ENCODE measurements at places on chromosomes 7 and 10.

DNA sequence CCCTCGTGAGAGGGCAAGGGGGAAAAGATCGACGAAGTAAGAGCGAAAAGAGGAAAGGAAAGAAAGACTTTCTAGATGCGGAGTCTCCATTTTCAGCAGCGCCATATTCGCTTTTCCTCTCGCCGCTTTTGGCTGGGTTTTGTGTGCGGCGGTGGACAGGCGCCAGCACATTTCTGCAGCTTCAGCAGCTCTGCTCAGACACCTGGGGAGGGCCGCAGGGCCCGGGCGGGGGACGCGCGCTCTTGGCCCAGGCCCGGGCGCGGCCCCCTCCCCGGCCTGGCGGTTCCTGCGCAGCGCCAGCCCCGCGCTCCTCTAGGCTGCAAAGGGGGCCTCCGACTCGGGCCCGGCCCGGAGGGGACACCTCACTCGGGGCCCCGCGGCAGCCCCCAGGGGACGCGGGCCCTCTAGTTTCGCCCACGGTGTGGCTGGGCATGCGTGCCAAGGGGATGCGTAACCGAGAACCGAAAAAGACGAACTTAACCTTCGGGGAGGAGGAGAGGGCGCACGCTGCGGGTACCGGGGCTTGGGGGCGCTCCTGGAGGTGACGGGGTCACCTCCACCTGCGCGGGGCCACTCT is 34.5 kb upstream of the EBLN1 start:
- peak; percentile 32 for DNase-seq

GRCh38 chr10:124116771-124117510 is 23.5 kb upstream of the CHST15 start:
- DNase-seq, result peak; percentile 29

DNA sequence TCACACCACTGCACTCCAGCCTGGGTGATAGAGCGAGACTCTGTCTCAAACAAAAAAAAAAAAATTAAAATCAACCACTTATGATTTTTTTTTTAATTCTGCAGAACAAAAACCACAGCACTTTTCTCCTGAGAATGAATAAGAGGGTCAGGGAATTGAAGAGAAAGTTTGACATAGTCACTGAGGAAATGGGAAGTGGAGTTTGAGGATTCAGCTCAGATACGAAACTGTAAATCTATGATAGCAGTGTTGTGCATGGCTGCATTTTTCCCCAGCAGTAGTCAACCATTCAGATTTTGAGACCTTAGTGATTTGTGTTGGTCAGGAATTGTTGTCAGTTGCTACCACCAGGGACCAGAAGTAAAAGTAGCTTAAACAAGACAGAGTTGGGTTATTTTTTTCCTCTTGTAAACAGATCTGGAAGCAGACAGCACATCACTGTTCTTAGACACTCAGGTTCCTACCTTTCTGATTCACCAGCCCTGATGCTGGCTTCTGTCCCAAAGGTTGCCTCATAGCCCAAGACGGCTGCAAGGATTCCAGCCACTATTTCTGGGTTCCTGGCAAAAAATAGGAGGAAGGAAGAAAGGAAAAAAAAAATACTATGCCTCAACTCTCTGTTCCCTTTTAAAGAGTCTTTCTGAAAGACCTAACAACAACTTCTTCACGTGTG is 20.1 kb downstream of the PILRA start:
- no peak for DNase-seq

DNA sequence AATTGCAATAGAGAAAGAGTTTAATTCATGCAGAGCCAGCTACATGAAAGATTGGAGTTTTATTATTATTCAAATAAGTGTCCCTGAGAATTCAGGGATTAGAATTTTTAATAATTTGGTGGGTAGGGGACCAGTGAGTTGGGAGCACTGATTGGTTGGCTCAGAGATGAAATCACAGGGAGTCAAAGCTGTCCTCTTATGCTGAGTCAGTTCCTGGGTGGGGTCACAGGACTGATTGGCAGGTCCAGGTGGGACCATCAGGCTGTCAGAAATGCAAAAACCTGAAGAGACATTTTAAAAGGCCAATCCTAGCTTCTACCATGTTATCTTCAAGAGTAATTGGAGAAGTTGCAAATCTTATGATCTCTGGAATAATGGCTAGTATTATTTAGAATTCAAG is 56.0 kb upstream of the KAT6B start:
- no peak for DNase-seq

DNA sequence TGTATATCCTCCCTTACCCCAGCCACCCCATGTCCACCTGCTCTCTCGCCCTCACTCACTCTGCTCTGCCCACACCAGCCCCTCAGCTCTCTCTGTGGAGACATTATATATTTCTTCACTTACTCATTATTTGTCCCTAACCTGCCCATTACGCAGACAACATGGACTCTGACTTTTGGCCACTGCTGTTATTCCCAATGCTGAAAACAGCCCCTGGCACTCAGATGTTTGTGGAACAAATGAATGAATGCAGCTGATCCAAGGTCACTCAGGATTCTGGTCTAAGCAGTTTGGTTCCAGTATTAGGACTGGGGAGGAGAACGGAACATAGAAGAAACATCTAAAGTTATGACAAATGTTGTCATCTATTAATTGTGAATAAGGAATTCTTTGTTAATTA is 26.7 kb downstream of the GNA12 start:
- DNase-seq, result no peak

DNA sequence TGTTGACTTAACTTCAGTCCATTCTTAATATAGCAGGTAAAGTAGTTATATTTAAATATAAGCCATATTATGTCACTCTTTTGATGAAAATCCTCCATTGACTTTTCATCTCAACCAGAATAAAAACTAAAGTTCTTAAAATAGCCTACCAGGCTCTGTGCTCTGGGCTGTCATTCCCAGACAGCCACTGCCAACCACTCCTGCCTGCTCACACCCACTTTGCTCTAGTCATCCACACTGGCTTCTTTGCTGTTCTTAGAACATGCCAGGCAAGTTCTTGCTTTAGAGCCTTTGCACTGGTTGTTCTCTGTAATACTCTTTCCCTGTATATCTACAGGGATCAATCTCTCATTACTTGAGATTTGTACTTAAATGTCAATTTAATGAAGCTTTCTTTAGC is 80.6 kb downstream of the ZEB1 start:
- DNase-seq, result no peak

DNA sequence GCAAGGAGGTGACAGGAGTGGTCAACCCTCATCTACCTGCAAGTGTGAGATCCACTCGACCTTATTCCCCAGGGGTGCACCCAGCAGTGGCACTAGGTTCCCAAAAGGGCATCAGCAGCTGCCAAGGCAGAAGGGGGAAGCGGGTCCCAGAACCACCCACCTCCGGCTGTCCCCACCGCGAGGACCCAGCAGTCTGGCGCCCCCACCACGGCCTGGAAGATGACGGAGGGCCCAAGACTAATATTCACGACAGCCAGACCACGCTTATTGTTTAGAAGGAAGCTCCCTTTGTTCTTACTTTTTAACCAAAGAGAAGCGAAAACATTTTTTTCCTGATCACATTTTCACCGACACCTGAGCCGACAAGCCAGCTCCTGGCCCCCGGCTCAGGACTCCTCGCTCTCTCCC is 3.6 kb upstream of the EVX1 start:
- no peak for DNase-seq

DNA sequence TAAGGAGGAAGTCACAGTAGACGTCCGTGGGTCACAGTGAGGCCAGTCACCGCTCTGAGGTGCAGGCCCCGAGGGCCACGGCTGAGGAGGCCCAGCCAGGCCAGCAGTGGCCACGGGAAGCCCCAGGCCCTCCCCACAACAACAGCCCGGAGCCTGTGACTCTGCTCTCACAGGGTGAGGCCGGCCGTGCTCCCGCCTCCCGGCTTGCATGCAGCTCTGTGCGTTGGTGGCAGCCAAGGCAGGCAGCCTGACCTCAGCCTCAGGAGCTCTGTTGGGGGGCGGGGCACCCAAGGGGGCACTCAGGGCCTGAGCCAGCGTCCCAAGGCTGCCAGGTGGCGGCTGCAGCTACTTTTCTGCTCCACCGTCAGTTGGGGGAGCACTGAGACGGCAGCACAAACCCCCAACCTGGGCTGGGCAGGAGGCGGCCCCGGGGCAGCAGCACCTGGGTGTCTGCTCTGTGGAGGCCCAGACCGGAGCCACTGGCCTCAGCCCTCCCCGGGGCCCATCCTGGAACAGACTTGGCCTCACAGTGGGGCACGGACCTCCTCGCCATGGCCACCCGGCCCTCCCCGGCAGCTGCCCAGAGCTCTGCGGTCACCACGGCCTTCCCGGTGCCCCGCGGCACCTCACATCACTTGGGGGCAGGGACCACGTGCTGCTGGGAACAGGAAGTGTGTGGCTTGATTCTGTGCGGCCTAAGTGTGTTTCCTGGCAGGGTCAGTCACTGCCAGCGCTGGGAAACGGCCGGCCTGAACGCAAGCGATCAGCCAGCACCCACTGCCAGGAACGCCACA is 13.3 kb downstream of the CYP2W1 start:
- no peak for DNase-seq

GRCh38 chr10:89001729-89002072 is 11.1 kb downstream of the FAS start:
- no peak for DNase-seq

- DNase-seq, result peak; percentile 83
Measured at GRCh38 chr10:73168465-73168803, 515 bp downstream of the FAM149B1 start.

DNA sequence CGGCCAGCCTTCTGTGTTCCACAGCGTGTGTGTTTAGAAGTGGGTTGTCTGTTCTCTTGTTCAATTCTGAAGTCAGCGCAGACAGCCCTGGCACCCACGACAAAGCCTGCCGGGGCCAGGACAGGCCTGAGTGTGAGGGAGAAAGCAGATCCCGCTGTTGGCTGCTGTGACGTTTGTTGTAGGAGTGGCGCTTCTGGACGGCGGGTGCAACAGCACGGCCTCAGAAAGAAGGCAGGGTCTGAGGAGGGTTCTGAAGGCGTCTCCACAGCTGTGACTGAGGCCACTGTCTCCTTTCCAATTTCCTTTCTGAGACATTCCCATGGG is 76.2 kb downstream of the VIPR2 start:
- no peak for DNase-seq

DNA sequence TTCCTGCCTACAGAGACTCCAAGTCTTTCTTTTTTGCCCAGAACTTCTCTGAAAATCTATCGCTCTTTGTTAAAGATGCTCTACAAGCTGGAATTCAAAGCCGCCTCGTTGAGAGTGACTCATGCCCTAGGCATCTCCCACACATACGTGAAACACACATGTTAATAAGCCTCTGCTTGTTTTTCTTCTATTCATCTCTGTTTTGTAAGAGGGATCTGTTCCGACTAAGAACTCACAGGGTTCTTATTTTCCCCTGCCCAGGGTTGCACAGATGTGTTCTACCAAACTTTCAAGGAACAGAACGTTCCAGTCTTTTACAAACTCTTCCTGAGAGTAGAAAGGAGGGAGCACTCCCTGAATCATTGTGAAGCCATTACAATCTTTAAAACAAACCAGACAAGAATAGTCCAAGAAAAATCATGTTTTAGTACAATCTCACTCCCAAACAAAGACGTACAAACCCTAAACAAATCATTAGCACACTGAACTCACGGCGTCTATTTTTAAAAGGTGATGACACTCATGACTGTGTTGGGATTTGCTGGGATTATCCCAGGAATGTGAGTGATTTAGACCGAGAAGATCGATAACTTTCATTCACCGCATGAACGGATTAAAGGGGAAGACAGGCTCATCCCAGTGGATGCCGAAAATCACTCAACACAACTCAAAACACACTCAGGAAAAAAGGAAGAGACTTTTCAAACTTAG is 55.3 kb upstream of the INPP5A start:
- no peak for DNase-seq

DNA sequence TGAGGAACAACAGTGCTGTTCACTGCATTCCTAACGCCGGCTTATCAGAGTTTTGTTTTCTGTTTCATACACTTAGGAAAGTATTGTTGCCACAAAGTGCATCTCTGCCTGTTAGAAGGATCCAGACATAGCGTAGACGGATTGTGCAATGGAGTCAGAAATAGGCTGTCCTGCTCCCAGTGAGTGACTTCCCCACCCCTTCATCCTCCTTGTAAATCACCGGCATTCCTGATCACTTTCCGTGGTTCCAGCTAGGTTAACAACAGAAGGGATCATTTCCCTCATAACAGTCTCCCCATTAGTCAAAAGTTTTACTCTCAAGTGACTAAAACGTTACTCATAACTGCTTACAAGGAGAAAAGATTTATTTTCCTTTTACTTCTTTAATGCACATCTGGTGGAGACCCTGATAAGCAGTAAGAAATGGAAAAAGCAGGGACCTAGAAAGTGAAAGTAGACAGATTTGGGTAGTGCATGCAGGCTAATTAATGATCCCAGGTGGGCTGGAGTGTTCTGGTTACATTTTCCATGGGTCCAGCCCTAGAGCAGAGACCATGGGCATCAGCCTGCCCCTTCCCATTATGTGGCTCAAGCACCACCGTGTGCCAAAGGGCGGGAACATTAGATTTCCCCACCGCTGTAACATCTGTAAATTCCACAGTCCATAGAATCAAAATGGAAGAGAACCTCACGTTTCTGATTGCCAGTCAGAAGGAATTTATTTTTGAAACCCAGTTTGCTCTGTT is 395.1 kb upstream of the GALNT17 start:
- DNase-seq, result no peak

GRCh38 chr7:37245590-37245989 is 203.1 kb downstream of the ELMO1 start:
- DNase-seq, result no peak
